D721Med (cell line): ENCODE measurements at places on chromosomes 2 and 18.

DNA sequence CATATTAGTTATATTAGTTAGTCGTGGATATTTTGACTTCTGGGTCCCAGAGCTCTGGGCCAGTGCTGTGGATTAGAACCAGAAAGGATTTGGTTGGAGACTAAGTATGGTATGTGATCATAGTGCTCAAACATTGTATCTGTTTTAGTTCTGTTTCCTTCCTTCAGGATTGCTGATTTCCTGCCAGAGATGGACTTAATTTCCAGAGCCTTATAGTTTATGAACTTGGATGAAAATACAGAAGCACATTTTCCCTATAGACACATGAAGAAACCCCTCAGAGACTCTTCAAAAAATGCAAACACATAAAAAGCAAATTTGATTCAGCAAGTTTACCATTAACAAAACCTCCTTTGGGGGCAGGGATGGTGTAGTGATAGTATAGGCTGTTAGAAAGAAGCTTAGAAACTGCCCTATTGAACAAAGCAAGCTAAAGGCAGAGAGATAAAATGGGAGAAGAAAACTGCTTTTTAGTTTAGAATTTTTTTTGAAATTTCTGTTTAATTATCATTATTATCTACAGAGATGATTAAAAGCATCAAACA, 88.7 kb upstream of the EFEMP1 start:
- no peak for DNase-seq

DNA sequence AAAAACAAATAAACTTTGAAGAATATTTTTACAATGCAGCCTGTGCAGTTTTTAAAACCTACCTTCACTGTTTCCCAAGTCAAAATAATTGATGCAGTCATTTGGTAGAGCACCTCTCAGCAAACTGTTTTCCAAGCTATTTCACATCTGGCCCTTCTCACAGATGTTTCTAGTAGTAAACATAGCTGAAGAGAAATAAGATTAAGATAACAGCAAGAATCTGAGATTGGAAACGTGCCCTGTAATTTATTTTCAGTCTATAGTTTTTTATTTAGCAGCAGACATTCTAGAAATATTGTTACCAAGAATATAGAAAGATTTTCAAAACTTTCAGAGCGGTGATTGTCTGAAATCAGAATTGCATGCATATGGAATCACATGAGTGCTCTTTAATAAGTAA, 440.2 kb downstream of the TRIB2 start:
- DNase-seq: no peak

DNA sequence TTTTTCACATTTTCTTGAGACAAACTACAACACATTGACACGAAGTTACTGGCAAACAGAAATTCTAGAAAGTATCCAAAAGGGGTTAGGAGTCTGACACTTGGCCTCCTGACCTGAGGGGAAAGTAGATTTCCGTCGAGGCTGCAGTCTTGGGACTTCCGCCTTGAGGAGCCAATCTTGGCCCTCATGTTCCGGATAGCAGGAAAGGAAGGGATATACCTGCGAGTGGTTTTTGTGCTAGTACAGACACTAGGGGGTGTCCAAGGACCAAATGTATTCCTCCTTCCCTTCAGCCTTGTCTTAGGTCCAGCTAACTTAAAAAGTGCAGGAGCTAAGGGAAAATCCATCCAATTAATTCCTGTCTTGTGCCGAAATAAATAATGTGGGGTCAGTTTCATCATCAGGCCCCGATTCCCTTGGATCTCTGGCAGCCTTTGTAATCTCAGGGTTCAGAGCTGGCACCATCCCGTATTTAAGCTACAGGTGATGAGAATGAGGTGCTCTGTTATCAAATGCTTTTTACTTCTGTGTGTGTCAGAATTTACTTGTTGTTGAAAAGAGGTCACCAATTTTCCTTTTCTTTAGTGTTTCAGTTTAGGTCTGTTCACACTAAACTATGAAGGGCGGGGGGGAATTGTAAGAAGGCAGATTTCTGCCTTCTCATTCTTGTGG, 330.2 kb upstream of the FANCL start:
- no peak for DNase-seq

- DNase-seq: no peak
These were observed 40.5 kb downstream of the ANKRD12 start for GRCh38 chr18:9177031-9177430.

GRCh38 chr2:193845604-193846003, 1650.9 kb upstream of the TMEFF2 start:
- no peak for DNase-seq

GRCh38 chr18:41585512-41585911, 369.5 kb upstream of the PIK3C3 start:
- DNase-seq: no peak

DNA sequence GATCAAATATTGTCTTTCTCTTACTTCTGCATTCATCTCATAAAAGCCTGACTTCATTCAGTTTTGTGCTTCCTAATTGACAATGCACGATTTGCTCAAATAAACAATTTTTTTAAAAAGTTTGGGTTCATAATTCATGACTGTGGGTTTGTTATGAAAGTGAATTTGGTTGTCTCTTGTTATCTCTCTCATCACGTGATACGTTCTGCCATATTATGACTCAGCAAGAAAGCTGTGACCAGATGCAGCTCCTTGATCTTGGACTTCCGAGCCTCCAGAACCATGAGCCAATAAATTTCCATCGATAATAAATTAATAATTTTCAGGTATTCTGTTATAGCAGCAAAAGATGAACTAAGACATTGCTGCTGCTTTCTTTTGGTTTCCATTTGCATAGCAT, 156.5 kb upstream of the LRATD1 start:
- no peak for DNase-seq

GRCh38 chr2:134035605-134036370, 218.1 kb upstream of the MGAT5 start:
- no peak for DNase-seq

DNA sequence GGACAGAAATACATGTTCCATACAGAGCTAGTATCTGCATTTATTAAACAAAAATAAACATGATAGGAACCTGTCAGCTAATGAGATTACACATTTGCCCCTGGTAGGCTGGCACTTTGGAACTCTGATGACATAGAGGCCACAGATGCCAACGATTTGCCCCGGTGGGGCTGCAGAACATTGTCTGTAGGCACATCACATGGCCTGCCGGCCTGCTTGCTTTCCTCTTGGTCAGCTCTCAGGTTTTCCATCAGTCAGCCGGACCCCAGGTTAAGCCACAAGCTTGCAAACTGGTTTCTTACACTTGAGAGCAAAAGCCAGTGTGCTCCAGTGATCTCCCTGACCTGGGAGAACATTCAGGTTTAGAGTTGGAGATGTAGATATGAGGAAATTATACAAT, 60.3 kb downstream of the CRACDL start:
- DNase-seq: no peak

GRCh38 chr2:154952346-154952980, 254.0 kb downstream of the KCNJ3 start:
- DNase-seq: no peak

DNA sequence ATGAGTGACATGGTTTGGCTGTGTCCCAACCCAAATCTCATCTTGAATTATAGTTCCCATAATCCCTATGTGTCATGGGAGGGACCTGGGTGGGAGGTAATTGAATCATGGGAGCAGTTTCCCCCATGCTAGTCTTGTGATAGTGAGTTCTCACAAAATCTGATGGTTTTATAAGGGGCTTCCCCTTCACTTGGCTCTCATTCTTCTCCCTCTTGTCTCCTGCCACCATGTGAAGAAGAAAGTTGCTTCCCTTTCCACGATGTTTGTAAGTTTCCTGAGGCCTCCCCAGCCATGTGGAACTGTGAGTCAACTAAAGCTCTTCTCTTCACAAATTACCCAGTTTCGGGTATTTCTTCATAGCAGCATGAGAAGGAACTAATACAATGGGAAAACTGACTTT, 14.0 kb downstream of the DNAH7 start:
- DNase-seq: no peak

DNA sequence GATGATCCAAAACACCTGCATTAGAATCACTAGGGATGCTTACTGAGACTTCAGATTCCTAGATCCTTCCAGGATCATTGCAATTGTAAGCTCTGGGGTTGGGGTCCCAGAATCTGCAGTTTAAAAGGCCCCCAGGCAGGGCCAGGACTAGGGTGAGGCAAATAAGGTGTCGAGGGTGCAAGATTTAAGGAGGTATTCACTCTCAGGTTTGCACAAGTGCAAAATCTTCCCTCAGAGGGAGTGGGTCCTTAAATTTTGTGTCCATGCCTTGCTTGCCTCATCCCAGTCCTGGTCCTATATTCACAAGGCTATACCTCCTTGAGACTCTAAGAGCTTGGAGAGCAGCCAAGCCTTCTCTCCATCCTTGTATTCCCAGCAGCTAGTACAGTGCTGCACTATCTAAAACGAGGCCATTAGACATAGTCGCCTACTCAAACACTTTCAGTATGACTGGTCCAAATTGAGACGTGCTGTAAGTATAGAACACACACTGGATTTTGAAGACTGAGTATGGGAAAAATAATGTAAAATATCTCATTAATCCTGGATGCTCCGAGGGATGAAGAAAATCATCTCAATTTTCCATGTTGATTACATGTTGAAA, 31.6 kb upstream of the MREG start:
- no peak for DNase-seq

DNA sequence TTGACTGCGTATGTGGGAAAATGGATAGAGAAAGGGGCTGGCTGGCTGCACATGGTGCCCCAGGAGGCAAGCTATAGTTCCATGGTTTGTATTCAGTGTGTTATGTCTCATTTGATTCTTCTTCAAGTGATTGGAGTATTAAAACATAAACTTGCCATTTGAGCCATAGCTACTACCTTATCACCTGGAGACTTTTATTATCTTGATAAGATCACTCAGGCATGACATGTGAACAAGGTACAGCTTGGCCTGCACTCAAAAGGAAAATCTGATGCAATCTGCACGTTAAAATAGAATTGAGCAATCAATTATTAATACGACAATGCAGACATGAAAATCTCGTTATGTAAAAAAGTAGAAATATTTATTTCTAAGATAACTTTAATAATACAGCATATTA, 116.9 kb downstream of the RND3 start:
- DNase-seq: no peak

- no peak for DNase-seq
These were observed 148.7 kb downstream of the TFCP2L1 start for GRCh38 chr2:121136323-121136722.

DNA sequence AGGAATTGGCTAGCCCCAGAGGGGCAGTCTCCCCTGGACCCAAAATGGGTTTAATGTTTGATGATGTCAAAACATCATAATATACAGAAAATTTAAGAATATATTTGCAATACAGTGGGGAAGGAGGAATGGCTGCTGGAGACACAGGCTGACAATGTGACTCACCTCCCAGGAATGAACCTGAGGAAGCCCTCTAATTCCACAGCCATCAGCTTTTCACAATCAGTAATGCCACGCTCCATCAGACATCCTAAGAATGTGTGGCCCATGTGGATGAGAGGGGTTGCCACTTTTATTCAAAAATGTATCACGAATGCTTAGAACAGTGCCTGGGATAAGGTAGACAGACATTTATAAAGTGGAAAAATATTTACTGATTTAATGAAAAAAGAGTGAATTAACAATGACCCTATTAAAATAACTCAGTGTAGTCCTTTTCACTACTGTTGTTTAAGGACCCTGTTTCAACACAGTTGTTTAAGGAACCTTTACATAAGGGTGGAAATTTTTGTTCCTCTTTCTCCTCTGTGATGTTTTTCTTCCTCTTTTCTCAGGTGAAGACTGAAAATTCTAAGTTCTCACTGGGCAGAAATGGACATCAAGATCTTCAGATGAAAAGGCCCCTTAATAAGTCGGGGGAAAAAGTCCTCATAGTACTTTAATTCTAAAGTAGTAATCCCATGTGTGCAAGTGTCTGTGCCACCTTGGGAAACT, 17.5 kb upstream of the TMEM163 start:
- no peak for DNase-seq

- no peak for DNase-seq
These were observed at the start of gene CFLAR for GRCh38 chr2:201116115-201116958. TSS of gene CFLAR (plus strand) at chr2:201116164. CDS start at chr2:201129866, 13,702 bp downstream.

- no peak for DNase-seq
These were observed 97.4 kb downstream of the PLB1 start for GRCh38 chr2:28593160-28593755.

DNA sequence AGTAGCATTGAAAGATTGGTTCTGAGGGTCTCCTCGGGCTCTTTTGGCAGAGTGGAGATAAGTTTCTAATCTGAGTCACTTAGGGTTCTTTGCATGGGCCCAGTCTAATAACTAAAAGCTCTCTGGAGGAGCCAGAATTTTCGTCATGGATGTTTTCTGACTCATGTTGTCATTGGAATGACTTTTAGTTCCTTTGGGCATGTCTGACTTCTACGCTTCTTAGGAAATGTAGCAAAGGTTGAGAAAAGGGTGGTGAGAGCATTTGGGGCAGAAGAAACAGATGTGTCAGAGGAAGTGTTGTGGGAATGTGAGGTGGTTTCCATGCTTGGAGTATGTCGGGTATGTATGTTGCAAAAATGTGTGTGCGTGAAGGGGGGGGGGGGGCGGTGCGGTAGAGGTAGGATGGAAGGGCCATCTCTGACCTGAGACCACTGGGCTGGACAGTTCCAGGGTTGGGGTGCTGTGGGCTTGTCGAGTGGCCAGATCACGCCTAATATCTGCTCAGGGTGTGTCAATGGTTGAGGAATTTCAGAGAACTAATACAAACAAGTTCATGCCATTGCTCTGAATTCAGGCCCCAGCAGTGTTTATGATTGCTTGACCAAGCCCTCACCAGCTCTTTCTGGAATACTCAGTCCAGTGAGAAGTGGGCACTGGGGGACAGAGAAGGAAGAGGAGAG, 26.9 kb downstream of the KLHL29 start:
- DNase-seq: no peak
